ENCODE measurements at places on chromosomes 5 and 9.

- no peak for DNase-seq
Observed at GRCh38 chr9:88005240-88005639, 30.9 kb upstream of the CDK20 start.

- no peak for DNase-seq
Observed at GRCh38 chr5:8710426-8710930, 835.4 kb downstream of the SEMA5A start.

DNA sequence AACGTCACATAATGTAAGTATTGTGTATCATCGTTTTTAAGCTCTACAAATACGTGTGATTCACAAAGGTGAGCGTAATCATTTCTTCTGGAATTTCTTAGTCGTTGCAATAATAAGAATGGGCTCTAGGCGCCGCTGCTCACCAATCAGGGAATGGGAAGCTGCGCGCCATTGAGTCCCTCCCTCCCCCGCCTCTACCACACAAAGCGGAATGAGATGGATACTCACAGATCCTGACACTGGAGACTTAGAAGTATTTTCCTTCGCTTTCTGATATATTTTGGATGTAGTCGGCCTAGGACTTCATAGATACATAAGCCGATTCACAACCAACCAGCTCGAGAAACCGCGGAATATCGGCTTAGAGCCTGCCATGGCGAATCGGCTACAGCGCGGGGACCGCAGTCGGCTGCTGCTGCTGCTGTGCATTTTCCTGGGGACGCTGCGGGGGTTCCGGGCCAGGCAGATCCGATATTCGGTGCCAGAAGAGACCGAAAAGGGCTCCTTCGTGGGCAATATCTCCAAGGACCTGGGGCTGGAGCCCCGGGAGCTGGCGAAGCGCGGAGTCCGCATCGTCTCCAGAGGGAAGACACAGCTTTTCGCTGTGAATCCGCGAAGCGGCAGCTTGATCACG, at the start of gene PCDHGA11:
Gene PCDHGA11, plus strand, starts transcription at position 197 of the 634 bp plus-strand sequence. Its CDS starts 177 bp downstream, at position 374.
- DNase-seq = peak; percentile 34

GRCh38 chr5:62083661-62084060, 222.3 kb upstream of the KIF2A start:
- no peak for DNase-seq

DNA sequence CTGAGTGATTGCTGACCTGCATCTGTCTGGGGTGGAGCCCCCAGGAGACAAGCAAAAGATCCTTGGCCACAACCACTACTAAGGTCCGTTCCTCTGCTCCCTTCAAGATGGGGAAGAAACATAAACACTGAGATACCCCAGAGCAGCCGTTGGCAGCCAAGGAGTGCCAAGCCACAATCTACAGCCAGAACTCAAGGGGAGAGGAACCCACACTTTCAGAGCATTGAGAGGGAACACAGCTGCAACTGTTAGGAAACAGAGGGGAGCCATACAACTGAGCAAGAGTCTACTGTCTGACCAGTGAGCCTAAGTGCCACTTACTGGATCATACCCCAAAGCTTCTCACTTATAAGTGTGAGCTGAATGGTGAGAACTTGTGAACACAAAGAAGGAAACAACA, 44.6 kb upstream of the ADRB2 start:
- no peak for DNase-seq

DNA sequence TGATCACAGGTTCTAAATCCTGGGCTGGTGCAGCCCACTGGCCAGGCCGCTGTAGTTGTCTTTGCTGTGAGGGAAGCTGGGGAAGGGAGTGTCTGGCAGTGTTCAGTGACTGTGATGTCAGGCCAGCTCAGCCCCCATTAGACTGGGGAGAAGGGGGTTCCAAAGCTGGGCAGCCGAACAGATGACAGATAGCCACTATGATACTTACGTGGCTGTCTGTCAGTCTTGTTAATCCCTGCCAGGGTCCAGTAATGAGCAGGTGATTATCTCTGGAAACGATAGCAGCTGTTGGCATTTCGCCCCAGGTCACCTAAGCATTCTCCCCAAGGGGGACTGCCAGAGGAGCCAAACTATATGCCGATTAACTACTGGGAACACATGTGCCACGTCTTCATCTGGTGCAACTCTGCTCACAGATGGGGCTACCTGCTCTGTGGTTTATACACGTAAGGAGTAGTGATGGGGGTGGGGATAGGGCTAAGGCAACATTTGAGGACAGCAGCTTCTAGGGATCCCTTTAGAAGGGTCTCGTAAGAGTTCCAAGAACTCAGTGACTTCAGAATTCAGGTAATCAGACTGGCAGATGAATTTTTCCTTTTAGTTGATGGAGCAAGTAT, 396.3 kb downstream of the KDM4C start:
- DNase-seq = no peak

GRCh38 chr5:108251350-108251749, 130.5 kb downstream of the FBXL17 start:
- DNase-seq = no peak

DNA sequence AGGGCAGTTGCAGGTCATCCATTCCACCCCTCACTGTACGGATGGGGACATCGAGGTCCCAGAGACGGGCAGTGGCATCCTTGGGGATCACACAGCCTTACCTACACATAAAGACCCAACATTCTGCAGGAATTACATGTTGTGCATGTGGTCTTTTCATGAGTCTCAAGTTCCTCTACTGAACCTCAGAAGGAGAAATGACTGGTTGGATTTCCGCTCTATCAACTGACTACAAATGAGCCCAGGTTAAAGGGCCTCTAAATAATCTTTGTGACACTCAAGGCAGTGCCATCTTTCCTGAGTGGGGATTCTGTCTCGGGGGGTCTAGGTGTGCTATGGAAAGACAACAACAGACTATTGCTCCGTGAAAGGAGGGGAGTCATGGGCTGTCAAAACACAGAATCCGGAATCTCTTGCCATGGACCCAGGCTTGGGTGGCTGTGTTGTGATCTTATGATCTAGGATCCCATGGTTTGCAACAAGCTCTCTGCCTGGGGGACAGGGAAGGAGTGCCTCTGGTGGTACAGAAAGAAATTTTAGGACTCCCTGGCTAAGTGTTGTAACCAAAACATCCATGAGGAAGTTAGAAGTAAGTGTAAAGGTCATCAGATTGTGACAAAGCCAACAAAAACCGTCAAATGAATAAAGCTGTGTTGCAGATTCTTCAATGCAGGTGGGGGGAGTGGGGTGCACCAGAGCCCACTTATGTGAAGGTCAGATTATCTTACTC, 1.9 kb upstream of the SLC31A2 start:
- DNase-seq = no peak

DNA sequence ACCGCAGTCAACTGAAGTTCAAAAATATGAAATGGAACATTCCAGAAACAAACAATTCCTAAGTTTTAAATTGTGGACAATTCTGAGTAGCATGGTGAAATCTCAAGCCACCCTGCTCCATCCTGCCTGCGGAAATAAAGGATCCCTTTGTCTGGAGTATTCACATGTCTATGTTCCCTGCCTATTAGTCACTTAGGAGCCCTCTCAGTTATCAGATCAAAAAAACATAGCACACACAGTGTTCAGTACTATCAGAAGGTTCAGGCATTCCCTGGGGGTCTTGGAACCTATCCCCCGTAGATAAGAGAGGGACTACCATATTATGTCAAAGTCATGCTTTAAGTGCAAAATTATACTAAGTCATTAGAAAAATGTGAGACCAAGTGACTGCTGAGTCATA, 300.8 kb downstream of the SEMA5A start:
- DNase-seq = no peak

DNA sequence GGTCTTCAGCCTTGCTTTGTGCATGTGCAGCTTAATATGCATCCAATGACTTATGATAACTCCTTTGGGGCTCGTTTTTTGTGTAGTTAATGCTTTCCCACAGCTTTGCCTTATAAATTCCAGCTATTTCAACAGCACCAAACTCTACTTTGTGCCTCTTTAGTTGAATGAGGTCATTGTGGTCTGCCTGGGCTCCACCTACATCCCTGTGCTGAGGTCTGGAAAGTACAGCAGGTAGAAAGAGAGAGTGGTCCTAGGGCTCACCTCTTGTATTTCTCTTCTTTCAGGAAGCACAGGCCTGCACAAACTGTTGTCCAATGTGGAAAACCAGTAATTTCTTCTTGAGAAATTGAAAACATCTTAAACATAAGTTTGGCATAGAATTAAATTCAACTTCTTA, 167.2 kb downstream of the XRCC4 start:
- DNase-seq = no peak

DNA sequence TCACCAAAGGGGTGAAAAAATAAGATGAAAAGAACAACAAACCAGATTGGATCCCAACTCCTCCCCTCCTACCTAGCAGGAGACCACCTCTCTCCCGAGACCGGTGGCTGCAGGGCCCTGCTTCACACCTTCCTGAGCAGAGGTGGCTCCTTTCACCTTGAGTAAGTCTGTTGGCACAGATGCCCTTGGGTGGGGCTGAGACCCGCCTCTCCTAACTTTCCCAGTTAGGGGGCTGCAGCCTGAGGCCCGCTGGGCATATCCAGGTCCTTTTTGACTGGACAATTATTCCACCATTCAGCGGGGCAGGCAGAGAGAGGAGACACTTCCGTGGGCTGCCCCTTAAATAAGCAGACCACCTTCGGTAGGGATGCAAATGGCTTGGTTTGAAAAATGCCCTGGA, 1.3 kb downstream of the SLC25A48 start:
- no peak for DNase-seq

GRCh38 chr9:68923480-68923879, 90.4 kb downstream of the PRKACG start:
- no peak for DNase-seq

DNA sequence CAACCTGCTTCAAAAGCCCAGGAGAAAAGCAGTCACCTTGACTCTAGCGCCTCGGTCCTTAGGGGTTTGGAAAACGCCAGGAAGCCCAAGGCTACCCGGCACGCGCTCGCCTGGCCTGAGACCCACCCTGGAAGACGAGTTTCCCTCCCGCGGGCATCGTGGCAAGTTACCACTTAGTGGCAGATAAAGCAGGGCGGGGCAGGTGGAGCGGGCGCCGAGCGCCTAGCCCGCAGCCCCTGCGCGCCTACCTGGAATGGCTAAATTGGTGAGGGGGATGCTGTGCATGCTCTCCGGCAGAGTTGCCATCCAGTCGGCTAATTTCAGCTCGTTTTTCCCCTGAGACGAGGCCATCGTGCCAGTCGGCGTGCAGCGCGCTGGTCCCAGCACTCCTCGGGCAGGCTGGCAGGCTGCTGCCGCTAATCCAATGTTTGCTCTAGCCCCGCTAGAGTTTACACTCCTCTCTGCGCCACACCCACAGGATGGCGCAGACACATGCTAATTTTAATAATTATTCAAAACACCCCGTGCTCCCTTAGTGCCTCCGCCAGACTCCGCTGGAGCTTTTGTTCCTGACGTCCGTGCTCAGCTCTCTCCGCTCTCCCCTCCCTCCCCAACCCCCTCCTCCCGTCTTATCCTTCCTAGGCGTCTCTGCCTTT, at the start of gene PLCXD3:
Gene PLCXD3, minus strand, starts transcription at position 426 of the 656 bp plus-strand sequence. Its CDS starts 75 bp downstream, at position 351.
- peak; percentile 49 for DNase-seq

- no peak for DNase-seq
Observed at GRCh38 chr5:132302413-132302812, 8.2 kb downstream of the SLC22A4 start.

DNA sequence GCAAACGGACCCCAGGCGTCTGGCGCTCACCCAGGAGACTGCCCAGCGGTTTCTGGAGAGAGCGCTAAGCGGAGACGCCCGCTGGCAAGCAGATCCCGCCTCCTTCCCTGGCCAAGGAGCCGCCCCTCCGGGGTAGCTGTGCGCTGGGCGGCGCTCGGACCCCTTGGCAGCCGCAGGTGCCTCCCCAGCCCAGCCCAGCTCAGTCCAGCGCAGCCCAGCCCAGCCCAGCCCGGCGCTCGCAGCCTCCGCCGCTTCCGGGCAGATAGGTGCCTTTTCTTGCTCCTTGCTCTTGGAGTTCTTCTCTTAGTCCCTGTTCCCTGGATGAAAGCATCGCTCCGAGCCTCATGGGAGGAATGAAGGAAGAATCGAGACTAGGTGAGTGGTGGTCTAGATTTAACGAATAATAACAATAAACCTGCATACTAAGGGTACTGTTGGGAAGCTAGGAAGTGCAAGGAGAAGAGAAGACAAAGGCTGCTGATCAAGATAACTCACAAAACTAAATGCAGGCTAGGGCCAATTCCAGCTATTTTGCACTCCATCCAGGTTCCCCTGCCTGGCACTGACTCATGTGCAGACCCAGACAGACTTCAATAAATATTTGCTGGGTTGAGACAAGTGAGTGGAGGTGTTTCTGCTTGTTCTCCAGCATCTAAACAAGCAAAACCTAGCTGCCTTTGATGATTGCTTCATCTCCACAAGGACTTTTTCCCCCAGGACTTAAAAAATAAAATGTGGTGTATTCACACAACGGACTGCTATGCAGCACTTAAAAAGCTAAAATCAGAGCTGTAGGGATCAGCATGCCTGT, at the start of gene STK32A:
Gene STK32A, plus strand, starts transcription at position 202 of the 811 bp plus-strand sequence. CDS start 4,609 bp downstream, outside the sequence.
- peak; percentile 38 for DNase-seq

DNA sequence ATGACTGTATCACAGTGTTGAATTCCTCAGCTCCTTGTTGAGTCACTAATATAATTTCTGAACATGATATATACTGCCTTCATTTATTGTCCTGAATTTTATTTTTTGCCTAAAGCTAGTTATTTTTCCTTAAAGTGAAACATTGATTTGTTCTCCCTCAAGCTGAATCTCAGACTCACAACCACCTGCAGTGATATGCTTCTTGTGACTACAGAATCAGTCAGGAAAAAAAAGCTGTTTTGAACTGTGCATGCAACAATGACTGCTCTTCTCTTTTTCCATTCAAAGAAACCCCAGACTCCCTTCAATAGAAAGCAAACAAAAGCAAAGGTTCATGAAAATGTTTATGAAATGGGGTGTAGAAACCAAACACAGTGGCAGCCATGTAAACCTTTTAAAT, 470.2 kb upstream of the CHD1 start:
- DNase-seq = no peak

GRCh38 chr5:151742870-151743294, 15.5 kb downstream of the ATOX1 start:
- DNase-seq = peak; percentile 58

DNA sequence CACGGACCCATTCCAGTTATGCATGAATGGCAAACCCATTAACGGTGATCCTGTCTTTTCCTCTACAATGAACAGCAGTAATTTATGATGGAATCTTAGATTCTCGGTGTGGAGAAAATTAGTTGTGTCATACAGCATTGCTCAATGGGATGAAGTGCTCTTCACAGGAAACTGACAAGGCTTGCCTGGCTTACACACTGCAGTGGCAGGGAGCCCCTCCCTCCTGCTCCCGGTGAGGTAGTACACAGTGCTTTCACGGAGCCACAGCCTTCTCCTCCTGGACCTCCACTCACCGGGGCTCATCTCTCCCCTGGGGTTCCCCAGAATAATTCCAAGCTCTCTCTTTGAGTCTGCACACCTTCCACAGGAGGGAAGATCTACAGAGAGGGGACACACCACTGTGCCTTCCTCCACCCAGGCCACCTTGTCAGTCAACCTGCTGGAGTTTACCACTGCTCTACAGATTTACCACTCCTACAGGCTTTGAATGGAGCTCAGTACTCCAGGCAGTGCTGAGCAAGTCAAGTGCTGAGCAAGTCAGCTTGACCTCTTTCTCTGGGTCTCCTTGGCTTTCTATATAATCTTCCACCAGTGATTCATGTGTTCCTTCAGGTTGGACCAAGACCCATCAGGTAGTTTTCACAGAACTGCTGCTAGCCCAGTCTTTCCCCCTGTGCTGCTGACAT, 59.1 kb upstream of the TBC1D2 start:
- DNase-seq = no peak

GRCh38 chr5:152144556-152144955, 219.9 kb upstream of the GLRA1 start:
- DNase-seq = no peak

All from large intestine (tissue), 12 donors.